ENCODE measurements at places on chromosomes 7 and 10.

DNA sequence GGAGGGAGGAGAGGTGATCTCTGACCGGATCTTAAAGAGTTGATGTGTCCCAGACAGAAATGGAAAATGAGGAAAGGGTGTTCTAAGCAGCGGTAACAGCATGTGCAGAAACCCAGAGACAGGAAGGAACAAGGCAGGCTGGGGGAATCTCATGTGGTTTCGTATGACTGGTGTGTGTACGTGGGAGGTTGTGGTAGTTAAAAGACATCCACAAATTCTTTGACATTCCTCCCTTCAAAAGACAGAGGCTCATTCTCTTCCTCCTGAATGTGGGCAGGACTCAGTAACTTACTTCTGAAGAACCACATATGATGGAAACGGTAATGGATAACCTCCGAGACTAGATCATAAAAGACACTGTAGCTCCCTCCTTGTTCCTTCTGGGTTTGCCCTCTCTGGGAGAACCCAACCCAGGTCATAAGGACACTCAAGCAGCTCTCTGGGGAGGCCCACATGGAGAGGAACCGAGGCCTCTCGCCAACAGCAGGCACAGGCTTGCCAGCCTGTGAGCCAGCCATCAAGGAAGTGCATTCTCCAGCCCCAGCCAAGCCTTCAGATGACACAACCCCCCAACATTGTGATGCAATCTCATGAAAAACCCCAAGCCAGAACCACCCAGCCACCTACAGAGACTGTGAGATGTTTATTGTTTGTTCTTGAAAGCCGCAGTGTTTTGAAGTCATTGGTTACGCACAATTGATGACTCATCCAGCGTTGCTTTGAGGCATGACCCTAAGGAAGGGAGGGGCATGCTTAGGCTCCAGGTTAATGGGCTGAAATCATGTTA lies 116.0 kb downstream of the SLIT1 start:
- no peak for DNase-seq

DNA sequence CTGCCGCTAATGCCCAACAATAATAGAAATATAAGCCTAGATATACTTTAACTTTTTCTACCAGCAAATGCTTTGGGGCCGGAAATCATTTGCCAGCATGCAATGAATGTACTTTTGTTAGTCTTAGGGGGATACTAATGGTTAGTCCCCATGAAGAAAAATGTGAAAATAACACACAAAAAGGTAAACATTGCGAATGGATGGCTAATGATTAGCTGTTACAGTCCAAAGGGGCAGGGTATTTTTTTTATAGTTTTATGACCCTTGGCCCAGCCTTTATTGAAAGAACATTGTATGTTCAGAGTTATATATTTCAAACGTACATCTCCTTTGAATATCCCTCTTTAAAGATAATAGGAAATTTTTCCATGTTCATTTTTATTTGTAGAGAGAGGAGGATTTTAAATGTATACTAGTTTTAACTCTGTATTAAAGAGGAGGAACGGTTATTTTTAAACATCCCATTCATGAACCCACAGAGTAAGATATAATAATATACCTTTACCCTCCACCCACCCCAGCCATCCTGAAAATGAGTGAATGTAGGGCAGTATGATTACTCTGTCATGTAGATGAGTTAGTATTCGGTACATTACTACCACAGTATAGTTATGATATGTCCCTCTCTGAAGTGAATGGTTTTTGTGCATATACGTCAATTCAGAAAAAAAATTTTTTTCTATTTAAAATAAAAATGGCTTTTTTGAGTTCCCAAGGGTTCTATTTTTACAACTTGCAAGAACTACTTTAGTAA lies 63.6 kb downstream of the ARID5B start:
- no peak for DNase-seq

DNA sequence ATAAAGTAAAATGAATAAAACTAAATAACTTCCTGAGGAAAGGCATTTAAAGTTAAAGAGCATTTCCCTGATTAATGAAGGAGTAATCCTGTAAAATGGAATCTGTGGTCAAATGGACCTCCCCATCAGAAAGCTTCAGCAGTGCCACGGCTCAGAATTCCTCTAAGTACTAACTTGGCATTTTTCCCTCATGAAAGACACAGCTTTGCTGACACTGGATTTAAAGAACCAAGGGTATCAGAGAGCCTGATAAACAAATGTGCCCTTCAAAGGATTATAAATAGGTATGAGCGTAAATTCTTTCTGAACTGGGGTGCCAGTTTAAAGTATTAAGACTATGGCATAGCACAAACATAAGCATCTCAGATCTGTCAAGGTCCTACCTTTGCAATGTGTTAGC lies 24.2 kb upstream of the RNF148 start:
- no peak for DNase-seq

DNA sequence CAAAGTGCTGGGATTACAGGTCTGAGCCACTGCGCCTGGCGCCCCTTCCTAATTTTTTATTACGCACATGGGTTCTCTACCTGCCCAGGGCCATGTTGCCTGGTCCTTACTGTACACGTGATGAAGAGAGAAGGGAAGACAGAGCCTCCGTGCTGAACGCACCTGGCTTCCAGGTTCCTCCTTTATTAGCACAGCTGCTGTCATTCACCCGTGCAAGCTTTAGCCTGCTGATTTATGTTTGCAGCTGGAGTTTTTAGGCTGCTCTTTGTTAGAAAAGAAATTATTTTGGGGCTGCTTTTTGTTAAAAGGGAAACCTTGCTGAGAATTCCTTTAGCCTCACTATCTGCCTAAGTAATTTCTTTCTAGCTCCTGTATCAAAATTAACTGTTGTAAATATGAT lies 417.0 kb downstream of the CALN1 start:
- no peak for DNase-seq

- no peak for DNase-seq
Observed at GRCh38 chr10:5895365-5895764, 5.3 kb downstream of the FBH1 start.

- no peak for DNase-seq
Observed at GRCh38 chr7:50505553-50506210, 55.5 kb upstream of the FIGNL1 start.

GRCh38 chr7:143477501-143478150 lies at the start of gene TAS2R41:
Gene TAS2R41 (plus strand): TSS chr7:143477873. CDS start chr7:143477873, 0 bp downstream.
- DNase-seq, result no peak

- no peak for DNase-seq
Observed at GRCh38 chr10:72260976-72261783, 12.5 kb upstream of the DDIT4 start.

GRCh38 chr7:68776326-68776725 lies 821.9 kb upstream of the AUTS2 start:
- no peak for DNase-seq

- no peak for DNase-seq
Observed at GRCh38 chr7:88647825-88648224, 111.7 kb upstream of the ZNF804B start.

GRCh38 chr10:98790817-98791216 lies 344.1 kb upstream of the HPS1 start:
- DNase-seq, result no peak

DNA sequence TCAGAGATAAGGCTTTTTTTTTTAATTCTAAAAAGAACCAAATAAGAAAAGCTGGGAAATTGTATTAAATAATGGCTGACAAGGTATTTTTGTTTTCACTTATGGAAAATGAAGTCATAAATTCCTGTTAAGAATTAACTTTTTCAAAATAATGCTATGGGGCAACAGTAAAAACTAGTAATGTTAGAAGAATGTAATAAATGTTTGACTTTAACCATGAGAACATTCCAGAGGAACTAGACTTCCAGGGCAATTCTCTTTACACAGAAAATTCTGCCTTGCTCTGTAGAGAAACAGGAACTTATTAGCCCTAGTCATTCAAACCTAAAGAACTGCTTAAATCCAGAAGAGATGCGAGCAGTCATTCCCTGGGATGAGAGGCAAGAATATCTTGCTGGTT lies 571.1 kb downstream of the IPMK start:
- DNase-seq, result no peak

DNA sequence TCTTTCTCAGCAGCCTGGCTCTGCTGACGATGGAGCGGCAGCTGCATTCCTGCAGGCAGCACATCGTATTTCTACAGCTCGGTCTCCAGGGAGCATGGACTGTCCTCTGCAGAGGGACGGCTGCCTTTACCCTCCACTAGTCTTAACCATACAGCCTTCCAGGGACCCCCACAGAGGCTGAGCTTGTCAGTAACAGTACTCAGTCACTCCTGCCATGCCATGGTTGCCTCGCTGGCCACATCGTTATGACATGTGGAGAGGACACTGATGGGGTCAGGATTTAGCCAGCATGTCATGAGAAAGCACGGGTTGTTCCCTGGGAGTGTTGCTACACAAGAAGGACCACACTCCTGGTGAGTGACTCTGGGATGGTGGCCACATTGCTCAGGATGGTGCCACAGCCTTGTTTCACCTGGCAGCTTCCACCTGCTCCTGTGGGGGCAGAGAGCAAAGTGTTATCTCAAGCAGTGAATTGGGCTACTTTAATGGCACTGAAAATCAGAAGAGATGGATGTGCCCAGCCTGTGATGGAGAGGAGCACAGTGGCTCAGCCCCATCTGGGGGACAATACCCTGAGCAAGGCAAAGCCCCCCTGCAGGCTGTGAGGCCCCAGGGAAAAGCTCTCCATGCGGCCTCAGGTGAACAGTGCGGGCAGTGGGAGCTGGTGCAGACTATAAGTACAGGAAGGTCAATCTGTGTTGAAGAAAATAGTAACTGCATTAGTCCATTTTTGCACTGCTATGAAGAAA lies 443.9 kb downstream of the TCERG1L start:
- DNase-seq, result no peak

- no peak for DNase-seq
Observed at GRCh38 chr7:117017702-117018266, 64.5 kb downstream of the ST7 start.

GRCh38 chr10:85920311-85920710 lies 446.3 kb downstream of the GRID1 start:
- DNase-seq, result no peak

GRCh38 chr10:61164458-61165160 lies 220.6 kb upstream of the RHOBTB1 start:
- DNase-seq, result no peak

GRCh38 chr10:79176052-79176501 lies 107.3 kb downstream of the ZMIZ1 start:
- DNase-seq, result no peak

GRCh38 chr7:22663357-22663718 lies 63.7 kb upstream of the IL6 start:
- DNase-seq, result no peak

GRCh38 chr10:75033399-75034130 lies 77.9 kb upstream of the SAMD8 start:
- DNase-seq, result no peak

DNA sequence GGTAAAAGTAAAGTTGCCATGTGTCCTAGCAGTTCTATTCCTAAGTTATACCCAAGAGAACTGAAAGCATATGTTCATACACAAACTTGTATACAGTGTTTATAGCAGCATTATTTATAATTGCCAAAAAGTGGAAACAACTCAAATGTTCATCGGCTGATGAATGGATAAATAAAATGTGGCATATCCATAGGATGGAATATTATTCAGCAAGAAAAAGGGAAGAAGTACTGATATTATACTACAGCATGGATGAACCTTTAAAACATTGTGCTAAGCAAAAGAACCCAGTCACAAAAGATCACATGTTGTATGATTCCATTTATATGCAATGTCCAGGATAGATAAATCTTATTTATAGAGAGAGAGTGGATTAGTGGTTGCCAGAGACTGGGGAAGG lies 68.9 kb downstream of the NRF1 start:
- no peak for DNase-seq

- no peak for DNase-seq
Observed at GRCh38 chr7:121810831-121811672, 61.9 kb upstream of the PTPRZ1 start.

GRCh38 chr7:131533151-131533559 lies 23.3 kb downstream of the PODXL start:
- DNase-seq, result no peak

- no peak for DNase-seq
Observed at GRCh38 chr7:128271942-128272481, 30.9 kb downstream of the LEP start.

- no peak for DNase-seq
Observed at GRCh38 chr7:24924375-24924774, 55.6 kb downstream of the OSBPL3 start.

- DNase-seq, result no peak
Observed at GRCh38 chr7:84412161-84412969, 217.8 kb upstream of the SEMA3A start.

DNA sequence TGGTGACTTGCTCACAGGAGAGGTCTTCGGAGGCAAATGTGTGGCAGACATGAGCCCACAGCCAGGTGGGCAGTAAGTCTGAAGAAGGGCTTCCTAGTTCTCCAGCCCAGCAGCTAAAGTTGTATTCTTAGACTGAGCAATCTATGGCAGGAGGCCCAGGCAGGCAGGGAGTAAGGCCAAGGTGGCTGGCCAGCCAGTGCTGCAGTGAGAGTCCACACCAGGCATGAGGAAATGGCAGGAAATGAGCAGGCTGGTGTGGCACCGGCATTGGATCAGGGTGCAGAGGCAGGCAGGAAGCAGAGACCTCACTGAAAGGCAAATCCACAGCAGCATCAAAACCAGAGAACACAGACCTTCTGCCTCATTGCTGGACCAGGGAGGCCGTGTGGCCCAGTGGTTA lies 84.6 kb upstream of the PDE1C start:
- no peak for DNase-seq

DNA sequence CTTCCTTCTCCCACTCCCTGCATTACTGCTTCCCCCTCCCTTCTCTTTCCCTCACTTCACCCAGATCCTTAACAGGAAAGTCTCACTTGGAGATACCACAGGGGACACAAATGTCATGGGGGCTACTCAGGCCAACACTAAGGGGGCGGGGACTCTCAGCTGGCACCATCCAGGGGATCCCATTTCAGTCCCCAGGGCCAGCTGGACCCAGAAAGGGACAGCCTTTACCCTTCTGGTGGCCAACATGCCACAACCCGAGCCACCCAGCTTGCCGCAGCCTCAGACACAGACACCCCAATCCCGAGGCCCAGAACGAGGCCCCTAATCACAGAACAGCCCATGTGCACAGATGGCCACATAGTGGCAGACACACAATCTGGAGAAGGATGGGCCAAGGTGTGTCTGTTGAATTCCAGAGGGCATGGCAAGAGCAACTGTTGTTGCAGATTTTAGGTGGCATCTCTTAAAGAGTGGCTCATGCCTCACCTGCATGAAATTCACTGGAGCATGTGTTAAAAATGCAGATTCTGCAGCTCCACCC lies 5.6 kb downstream of the CAMK2G start:
- DNase-seq, result no peak

DNA sequence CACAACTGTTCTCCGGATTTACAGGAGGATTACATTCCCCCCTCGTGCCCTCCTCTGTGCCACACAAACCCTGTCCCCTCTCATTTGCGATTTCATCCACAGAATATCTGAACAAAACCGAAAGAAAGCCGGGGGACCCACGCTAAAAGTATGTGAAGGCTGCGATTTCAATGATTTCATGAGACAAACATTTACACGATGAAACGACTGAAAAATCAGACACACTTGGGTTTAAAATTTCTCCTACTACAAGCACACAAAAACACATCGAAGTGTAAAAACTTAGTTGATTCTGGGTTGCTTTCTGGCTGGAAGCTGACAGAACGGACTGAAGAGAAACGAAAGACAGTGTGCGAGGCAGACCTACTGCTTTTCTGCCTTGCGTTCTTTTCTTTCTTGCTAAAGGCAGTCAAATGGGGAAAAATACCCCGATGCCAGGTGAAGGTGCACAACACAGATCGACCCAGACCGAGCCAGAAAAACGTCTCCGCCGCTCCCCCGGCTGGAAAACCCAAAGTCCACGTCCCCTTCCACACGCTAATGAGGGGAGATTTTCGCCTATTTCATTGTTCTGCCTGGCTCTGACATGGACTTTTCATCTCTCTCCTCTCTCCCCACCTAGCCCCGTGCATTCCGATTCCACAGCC lies 1.2 kb downstream of the HIPK2 start:
- no peak for DNase-seq

All from SK-N-MC (cell line).